ENCODE measurements at places on chromosomes 4 and X.

DNA sequence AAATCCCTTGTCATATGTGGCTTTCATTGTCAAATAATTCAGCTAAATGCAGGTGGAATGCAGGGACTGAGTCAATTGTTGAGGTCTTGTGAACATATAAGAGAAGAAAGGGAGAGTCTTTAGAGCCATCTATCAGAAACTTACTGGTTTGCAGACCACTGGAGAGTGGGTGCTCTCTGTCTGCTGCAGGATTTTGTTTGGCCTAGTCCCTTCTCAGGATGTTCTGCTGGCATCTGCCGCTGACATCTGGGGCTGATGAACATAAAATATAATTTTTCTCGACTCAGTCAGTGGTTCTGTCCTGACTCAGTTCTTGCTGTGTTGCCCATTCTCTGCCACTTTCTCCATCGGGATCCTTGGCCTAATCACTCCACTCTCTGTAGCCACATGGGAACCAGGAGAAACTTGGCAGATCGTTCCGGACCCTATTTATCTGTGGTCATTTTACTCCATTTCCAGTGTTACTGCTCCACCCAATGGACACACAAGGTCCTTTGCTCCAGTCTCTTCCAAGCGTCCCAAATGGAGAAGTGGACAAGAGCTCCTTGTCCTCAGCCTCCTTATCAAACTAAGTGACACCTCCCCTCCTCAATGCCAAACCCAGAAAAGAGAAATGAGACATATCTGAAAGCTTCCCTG, 436.2 kb downstream of the FAT4 start:
- DNase-seq: no peak

DNA sequence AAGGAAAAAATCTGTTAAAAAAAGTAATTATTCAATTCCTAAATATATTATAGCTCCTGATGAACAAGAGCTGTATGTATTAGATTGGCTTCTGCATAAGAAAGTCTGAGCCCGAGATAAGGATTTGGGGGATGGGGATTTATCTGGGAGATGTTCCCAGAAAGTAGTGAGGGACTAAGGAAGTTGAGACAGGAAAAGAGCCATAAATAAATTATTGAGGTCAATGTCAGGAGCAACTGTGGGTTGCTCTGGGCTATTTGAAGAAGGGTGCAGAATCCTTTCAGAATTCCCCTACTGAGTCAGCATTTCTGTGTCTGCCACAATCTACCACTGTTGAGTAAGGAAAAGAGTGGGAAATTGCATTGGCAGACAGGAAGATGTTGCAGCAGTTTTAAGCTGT, 3.1 kb upstream of the TDO2 start:
- DNase-seq: no peak

DNA sequence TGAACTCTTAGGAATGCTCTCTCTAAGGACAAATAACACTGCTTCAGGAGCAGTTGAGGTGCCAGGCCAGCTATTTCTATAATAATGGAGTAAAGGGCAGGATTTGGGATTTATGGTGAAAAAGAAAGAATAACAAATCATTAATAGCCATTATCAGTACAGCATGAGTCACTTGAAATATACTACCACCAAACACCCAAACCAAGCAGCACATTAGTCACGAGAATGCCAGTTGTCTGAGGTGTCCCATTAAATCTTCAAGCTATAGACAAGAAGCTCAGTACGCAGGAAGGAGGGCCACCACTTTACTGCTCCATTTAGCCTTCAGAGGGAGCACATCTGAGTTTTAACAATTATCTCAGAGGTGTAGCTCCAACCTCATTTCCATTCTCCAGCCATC, 106.8 kb upstream of the MAGEA10 start:
- DNase-seq: no peak

DNA sequence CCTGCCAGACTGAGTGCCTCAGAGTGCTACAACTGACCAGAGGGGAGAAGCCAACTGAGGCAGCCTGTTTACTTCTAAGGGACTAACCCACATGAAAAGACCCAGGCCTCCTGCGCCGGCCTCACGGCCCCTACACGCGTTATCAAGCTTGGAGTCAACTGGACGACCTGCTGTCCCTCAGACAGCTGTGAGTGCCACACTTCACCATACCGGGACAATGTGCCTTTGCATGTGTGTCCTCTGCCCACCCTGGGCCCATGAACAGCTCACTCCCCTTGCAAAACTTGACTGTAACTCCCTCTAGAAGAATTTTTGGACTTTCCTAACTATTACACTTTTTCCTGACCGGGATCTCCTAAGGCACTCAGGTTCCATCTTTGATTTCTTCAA, 1.8 kb downstream of the NOP14 start:
- DNase-seq: no peak

GRCh38 chrX:110755611-110756010, 40.0 kb downstream of the CHRDL1 start:
- no peak for DNase-seq

- DNase-seq: no peak
These were observed 515.4 kb downstream of the ZNF674 start for GRCh38 chrX:46029777-46030176.

GRCh38 chr4:7348946-7349900, 85.5 kb downstream of the PSAPL1 start:
- DNase-seq: no peak

GRCh38 chr4:20825505-20825904, 125.2 kb downstream of the PACRGL start:
- DNase-seq: no peak

- DNase-seq: no peak
These were observed 1413.0 kb downstream of the PCDH7 start for GRCh38 chr4:32133141-32133540.

GRCh38 chr4:112884406-112884805, 165.0 kb upstream of the ANK2 start:
- no peak for DNase-seq

GRCh38 chr4:137065311-137065710, 467.0 kb downstream of the PCDH18 start:
- DNase-seq: no peak

DNA sequence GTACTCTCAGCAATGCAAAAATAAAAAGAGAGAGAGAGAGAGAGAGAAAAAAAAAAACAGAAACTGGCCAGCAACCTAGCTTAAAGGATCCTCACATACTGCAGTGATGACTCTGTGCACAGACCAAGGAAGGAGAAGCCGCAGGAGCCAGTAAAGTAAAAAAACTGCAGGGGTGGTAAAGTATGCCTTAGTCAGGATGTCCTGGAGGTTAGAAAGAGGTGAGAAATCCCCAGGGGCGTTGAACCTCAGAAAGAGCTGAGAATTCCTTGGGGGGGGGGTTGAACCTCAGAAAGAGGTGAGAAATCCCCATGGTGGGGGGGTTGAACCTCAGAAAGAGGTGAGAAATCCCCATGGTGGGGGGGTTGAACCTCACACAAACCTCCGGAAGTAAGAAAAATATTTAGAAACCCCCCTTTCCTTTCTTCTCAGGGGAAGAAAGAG, 48.0 kb downstream of the MAGEA9 start:
- DNase-seq: peak; percentile 66

DNA sequence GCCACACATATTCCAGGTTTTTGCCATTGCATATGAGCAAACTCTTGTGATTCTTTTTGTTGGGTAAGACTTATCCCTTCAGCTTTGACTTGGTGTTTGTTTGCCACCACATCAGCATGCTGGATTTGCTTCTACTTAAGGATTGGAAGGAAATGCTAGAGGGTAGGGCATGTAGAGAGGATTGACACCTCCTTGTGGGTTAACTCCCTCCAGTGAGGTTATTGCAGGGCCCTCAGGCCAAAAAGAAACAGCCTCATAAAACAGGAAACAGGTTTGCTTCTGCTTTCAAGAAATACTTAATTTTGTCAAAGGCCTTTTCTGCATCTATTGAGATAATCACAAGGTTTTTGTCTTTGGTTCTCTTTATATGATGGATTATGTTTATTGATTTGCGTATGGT, 15.2 kb upstream of the INPP4B start:
- DNase-seq: no peak

DNA sequence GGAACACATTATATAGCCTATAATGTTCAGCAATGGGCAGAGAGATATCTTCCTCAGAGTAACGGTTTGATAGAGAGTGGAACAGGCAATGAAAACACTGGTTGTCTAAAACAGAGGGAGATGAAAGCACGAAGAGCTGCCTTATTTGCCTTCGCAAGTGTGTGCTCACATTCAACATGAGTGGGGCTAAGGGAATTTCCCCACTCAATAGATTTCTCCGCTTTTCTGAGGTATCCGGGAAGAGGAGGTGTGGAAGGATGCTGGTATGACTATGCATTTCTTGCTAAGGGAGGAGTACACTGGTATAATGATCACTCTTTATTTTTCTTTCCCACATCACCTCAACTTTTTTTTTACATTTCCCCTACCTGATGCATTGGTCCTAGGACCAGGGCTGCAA, 7.8 kb upstream of the GPR82 start:
- DNase-seq: no peak

GRCh38 chr4:33104273-33104672, 2384.1 kb downstream of the PCDH7 start:
- DNase-seq: no peak

DNA sequence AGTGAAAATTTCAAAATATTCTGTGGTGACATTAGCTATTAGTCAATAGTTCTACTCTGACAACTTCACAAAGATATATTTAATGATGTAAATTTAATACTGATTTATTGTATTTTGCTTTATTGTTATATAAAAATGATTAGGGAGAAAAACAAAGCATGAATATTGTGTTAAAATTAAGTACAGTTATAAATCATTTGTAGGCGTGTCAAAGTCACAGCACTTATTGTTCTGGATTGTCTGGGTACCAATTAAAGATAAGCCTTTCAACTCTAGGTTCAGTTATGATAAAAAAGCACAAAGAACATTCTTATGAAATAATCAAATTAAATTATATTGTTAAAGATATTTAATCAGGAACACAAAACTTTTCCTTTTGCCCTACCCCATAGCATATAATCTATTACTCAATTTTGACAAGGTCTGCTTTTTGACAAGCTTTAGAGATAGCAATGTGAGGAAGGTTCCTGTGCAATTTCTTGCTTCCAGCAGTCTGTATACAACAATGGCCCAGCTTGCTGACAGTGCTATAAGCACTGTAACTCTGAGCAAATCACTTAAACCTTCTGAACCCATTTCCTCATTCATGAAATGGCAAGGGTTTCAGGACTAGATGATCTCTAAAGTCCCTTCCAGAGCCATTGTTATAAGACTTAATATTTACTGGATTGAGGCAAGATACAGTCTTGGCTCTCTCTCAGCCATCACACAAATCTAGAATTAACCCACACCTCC, 910.3 kb upstream of the LCORL start:
- DNase-seq: no peak

DNA sequence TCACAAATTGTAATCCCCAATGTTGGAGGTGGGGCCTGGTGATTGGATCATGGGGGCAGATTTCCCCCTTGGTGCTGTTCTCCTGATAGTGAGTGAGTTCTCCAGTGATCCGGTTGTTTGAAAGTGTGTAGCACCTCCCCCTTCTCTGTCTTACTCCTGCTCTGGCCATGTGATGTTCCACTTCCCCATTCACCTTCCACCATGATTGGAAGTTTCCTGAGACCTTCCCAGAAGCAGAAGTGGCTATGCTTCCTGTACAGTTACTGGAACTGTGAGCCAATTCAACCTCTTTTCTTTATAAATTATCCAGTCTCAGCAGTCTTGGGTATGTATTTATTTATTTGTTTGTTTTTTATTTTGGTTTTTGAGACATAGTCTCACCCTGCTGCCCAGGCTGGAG, 143.2 kb downstream of the CPE start:
- no peak for DNase-seq

- no peak for DNase-seq
These were observed 16.5 kb upstream of the SMIM14 start for GRCh38 chr4:39655211-39655610.

GRCh38 chrX:108362026-108362425, 76.2 kb downstream of the COL4A6 start:
- DNase-seq: no peak

- no peak for DNase-seq
These were observed 123.6 kb downstream of the SHROOM3 start for GRCh38 chr4:76558396-76559235.

- no peak for DNase-seq
These were observed 139.6 kb downstream of the SOWAHB start for GRCh38 chr4:76758290-76758882.

DNA sequence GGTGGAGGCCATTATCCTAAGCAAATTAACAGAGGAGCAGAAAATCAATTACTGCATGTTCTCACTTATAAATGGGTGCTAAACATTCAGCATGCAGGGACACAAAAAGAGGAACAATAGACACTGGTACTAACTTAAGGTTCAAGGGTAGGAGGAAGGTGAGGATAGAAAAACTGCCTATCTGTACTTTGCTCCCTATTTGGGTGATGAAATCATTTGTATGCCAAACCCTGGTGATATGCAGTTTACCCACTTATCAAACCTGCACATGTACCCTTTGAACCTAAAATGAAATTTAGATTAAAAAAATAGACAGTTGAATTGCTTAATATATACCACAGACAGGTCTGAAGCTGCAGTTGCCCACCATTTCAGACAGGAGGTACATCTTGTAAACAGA, 143.3 kb upstream of the KLHL4 start:
- no peak for DNase-seq

GRCh38 chr4:124846306-124846705, 133.8 kb upstream of the ANKRD50 start:
- DNase-seq: no peak

GRCh38 chrX:96424007-96424406, 260.6 kb upstream of the DIAPH2 start:
- no peak for DNase-seq

- no peak for DNase-seq
These were observed 65.4 kb downstream of the CXCL13 start for GRCh38 chr4:77671051-77671450.

- DNase-seq: no peak
These were observed 123.9 kb downstream of the NAA11 start for GRCh38 chr4:79201971-79202370.

- no peak for DNase-seq
These were observed 999 bp downstream of the ZNF518B start for GRCh38 chr4:10456260-10456594.

Measured in CD4-positive, alpha-beta T cell (primary cell).